ENCODE measurements at places on chromosomes 7 and 10.

- no peak for DNase-seq
Measured at GRCh38 chr7:75888464-75889222, 9.8 kb downstream of the RHBDD2 start.

GRCh38 chr7:47932466-47933037 is 15.7 kb downstream of the PKD1L1 start:
- no peak for DNase-seq

GRCh38 chr10:89946106-89946505 is 244.7 kb downstream of the KIF20B start:
- DNase-seq: peak; percentile 7

DNA sequence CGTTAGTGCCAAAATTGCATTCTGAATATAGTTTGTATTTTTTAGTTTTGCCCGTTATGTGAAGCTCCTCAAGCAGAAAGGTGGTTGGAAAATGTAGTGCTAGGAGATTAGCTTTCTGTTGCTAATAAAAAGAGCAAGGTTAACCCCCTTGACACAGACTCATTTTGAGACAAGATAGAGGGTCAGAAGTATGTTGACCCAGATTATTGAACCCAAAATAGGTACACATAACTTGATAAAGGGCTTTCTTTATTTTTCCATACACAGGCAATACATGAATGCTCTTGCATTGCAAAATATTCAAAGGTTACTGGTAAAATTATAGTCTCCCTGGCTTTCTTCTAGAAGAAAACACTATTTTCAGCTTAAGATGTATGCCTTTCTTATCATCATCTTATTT is 10.0 kb upstream of the PON2 start:
- no peak for DNase-seq

DNA sequence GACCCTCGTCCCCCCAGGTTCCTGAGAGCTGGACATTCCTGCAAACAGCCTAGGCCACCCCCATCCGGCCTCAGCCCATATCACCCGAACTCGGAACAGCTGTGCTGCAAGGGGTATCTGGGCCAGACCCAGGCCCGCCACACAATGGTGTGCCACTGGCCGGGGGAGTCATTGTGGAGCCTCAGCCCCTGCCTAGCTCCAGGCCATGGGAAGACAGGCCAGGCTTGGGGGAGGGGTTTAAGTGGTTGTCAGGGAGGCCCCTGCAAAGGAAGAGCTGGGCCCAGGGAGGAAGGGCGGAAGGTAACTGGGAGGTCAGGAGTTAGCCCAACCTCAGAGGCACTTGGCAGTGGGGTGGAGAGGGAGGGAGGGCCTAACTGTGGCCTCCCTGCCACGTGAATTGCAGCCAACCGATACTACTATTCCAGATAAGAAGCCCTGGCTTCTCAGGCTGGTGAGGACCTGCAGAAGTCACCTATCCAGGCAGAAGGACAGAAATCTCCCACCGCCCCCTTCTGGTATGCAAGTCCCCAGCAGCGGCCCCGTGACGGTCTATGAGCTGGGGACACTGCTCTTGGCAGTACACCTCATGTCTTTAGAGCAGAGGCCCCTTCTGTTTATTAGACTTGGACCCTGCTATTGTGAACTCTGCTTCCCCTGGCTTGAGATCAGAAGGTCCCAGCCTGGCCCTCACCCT is 26.8 kb downstream of the VSIR start:
- DNase-seq: no peak

GRCh38 chr7:89988074-89988473 is 166.2 kb upstream of the STEAP1 start:
- peak; percentile 61 for DNase-seq

DNA sequence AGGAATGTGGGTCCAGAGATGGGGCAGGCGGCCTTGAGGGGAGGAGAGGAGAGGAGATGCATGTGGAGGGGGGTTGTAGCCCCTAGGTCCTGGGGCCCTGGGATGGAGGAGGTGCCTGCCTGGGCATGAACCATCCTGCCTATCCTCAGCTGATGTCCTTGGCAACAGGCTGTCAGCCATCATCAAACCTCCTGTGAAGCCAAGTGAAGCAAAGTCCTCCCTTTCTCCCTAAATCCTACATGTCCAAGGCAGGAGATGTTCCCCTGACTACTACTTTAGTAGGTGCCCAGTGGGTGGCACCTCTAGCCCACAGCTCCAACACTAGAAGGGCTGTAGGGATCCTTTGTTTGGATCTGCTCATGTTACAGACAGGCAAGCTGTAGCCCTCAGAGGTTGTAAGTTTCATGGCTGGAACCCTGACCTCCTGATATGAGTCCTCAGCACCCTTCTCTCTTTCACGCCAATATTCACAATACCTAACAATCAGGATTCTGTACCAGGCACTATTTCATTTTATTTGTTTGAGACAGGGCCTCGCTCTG is 66.6 kb upstream of the SYPL1 start:
- DNase-seq: peak; percentile 62

- DNase-seq: no peak
Measured at GRCh38 chr7:150823484-150824126, 23.0 kb downstream of the TMEM176A start.

DNA sequence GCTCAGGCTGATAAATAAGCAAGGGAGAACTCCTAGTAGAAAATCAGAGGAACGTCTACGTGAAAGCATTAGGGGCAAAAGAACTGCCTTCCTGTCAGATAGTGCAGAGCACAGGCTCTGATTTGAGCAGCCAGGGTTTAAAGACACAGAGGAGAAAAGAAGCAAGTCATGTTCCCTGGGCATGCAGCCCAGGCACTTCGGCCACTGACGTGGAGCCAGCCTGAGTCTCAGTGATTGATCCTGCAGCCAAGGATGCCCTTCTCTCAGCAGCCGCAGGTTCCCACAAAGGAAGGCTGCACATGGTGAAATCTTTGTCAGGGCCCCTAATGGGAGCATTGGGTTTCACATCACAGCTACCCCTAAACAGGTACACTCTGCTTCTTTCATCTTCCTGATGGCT is 161.7 kb upstream of the HPS1 start:
- peak; percentile 22 for DNase-seq

- no peak for DNase-seq
Measured at GRCh38 chr7:38951213-38951612, 26.5 kb upstream of the POU6F2 start.

DNA sequence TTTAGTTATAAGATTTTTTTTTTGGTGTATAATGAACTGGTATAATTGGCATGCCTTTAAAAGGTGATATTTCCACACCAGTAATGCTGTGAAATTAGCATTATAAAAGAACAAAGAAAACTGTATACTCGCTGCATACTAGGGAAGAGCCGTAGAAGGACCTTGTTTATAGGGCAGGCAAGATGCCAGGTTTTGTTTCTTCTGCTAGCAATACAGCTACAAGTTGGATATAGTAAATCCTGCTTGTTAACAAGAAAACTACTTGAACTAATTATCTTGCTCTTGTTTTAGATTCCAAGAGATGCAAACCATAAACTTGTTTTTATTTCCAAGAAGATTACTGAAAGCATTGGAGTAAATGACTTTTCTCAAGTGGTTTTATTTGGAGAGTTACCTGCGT is 1.9 kb downstream of the DNAH11 start:
- DNase-seq: no peak

- DNase-seq: no peak
Measured at GRCh38 chr10:130762491-130762890, 549.0 kb downstream of the TCERG1L start.

DNA sequence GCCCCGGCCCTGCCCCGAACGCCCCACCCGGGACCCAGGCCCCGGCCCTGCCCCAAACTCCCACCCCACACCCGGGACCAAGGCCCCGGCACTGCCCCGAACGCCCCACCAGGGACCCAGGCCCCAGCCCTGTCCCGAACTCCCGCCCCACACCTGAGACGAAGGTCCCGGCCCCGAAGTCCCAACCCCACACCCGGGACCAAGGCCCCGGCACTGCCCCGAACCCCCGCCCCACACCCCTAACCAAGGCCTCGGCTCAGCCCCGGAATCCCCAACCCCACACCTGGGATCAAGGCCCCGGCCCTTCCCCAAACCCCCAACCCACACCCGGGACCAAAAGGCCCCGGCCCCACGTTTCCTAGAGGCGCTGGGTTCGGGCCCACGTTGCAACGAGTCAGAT is 1.1 kb upstream of the LARP4B start:
- no peak for DNase-seq

GRCh38 chr10:106540645-106541044 is 623.9 kb downstream of the SORCS1 start:
- peak; percentile 18 for DNase-seq

- peak; percentile 59 for DNase-seq
Measured at GRCh38 chr7:2037808-2038522, 194.8 kb downstream of the MAD1L1 start.

- no peak for DNase-seq
Measured at GRCh38 chr7:746155-747061, 19.3 kb upstream of the PRKAR1B start.

DNA sequence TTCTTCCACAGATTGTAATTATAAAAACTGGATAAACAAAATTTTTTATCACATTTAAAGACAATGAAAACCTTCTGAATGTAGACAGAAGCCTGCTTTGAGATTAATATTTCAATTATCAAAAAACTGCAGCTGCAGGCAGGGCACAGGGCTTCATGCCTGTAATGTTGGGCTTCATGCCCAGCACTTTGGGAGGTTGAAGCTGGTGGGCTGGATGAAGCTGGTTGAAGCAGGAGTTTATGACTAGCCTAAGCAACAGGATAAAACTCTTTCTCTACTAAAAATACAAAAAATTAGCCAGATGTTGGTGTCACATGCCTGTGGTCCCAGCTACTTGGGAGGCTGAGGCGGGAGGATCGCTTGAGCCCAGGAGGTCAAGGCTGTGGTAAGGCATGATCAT is 41.2 kb downstream of the PDZD8 start:
- no peak for DNase-seq

GRCh38 chr10:6701289-6701688 is 121.2 kb upstream of the PRKCQ start:
- no peak for DNase-seq

- peak; percentile 77 for DNase-seq
Measured at GRCh38 chr7:77442636-77443035, 26.5 kb upstream of the GSAP start.

- peak; percentile 49 for DNase-seq
Measured at GRCh38 chr10:22713853-22714478, 412 bp downstream of the PIP4K2A start.

DNA sequence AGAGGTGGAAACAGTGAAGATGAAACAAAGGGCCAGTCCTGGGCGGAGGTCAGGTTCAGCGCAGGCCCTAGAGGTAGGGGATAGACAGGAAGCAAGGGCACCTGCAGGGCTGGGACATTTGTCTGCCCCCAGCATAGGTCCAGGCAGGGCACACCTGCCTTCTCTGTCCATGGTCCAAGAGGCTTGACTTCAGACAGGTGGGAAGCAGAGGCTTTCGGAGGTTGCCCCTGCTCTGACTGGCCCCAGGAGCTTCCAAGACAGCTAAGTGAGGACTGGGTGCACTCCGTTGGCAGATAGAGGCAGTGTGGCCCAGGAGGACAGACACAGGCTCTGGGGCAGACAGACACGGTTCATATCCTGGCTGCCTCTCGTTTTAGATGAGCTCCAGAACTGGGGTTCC is 71.6 kb upstream of the GRB10 start:
- no peak for DNase-seq

- no peak for DNase-seq
Measured at GRCh38 chr10:27600930-27601329, 96.8 kb downstream of the RAB18 start.

- no peak for DNase-seq
Measured at GRCh38 chr10:6328699-6329423, 126.1 kb downstream of the PFKFB3 start.

GRCh38 chr7:106050002-106050745 is 61.9 kb downstream of the SYPL1 start:
- peak; percentile 87 for DNase-seq

DNA sequence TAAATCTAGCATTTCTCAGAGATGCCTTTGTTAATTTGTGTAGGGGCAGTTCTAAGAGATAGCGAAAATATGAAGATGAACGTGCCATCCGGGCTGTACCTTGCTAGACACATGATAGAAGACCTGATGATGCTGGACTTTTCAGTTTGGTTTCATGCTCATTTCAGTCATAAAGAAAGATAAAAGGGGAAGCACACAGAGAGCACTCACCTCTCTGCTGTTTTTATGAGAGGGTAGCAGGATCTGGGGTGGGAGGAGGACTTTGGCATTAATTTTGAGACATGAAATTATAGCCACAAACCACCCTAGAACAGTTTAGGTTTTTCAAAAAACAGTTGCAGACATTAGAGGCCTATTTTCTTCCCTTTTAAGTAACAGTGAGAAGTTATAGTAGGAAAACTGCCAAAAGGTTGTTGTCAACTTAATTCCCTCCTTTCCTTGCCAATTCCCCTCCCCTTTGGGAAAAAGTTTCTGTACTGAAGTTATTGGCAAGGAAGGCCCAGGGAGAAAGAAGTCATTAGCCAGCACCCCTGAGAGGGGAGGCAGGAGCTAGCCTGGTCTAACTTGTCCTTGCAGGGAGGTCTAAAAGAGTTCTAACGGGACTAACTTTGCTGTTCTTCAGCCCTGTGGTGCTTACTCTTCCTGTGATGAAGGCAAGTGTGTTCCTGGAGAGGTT is 2.6 kb downstream of the ST7 start:
- peak; percentile 27 for DNase-seq

DNA sequence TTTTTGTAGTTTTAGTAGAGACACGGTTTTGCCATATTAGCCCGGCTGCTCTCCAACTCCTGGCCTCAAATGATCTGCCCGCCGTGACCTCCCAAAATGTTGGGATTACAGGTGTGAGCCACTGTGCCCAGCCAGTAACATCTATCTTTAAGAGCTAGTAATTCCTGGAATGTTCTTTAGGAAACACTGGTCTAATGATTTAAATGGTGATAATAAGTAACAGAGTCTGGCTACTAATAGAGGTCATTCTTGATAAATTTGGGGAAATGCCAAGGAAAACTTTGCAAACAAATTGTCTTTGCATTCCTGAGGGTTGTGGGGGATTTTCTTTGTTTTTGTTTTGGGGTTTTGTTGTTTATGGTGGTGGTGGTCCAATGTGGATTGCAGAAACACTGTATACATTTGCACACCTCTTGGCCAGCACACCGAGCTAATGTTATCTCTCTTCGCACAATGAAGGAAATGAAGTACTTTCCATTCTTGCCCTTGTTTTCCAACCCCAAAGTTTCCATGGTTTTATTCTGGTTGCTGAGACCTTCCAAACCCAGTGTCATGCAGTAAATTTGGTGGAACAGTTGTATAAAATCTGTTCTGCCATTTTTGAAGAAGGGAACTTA is 51.3 kb upstream of the WIPF3 start:
- DNase-seq: no peak

DNA sequence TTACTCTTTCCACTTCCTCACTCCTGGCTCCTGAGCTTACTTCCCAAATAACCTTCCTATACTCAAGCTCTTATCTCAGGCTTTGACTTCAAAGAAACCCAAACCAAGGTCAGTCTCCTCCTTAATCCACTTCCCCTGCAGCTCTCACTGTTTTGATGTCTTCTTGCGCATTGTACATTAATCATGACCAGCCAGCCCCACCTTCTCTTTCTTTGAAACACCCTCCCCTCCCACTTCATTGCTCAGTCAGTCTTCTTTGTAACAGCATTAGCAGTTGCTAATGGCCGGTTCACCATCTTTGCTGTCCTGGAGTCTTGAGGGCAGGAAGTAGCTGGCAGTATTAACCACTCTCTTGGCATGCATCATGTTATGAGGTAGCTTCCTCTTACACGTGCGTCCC is 57.9 kb upstream of the CHCHD3 start:
- DNase-seq: no peak

- DNase-seq: no peak
Measured at GRCh38 chr7:138166681-138167080, 90.4 kb downstream of the AKR1D1 start.

- peak; percentile 68 for DNase-seq
Measured at GRCh38 chr10:88557658-88558057, 25.5 kb downstream of the RNLS start.

- peak; percentile 89 for DNase-seq
Measured at GRCh38 chr10:3090914-3091787, 23.8 kb downstream of the PFKP start.

Measured in GM23248 (cell line).